ENCODE measurements at places on chromosomes 12 and 14. TPM values are rescaled to one million over a fixed set of nuclear protein-coding genes. Genes with fewer than 3 reads are reported as not detected.

GRCh38 chr14:64401949-64402348, 13.8 kb downstream of the MTHFD1 start:
- H3K36me3 ChIP-seq = no peaks in the 10 kb centered on the region
- H3K4me3 ChIP-seq = no peak overlapping the region
- no peak overlapping the region for H3K27ac ChIP-seq
- H3K4me1 ChIP-seq = peaks cover 3% of the 10 kb centered on the region

DNA sequence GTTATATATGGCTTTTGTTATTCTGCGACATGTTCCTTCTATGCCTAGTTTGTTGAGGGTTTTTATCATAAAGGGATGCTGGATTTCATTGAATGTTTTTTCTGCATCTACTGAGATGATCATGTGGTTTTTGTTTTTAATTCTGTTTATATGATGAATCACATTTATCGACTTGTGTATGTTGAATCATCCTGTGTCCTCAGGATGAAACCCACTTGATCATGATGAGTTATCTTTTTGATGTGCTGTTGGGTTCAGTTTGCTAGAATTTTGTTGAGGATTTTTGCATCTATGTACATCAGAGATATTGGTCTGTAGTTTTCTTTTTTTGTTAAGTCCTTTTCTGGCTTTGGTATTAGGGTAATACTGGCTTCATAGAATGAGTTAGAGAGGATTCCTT, 291.2 kb downstream of the AKAP6 start:
- no peak overlapping the region for H3K4me3 ChIP-seq
- H3K27me3 ChIP-seq = no peaks in the 10 kb centered on the region
- H3K36me3 ChIP-seq = no peaks in the 10 kb centered on the region
- no peak for DNase-seq

ARHGEF25 gene
- 20.0 TPM for total RNA-seq

DNA sequence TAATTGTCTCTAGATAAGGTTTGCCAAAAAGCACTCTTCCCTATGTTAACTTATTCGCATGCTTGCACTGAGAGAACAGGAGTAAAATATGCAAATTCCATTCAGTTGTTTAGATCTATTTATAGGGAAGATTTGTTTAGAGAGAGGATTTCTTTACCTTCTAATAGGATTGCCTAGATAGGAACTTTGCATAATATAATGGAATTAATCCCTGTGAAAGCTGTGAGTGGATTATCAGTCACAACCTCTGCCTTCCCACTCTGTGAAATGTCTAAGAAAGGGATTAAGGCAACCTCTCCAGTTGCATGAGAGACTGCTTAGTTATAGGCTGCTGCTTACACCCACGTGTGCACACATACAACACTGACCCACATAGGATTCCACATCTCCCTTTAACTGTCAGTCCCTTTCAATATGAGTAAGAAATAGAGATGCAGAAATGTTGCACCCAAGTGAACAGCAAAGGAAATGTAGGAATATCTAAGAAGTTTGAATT, 83.2 kb downstream of the ALG10B start:
- no peaks in the 10 kb centered on the region for H3K4me1 ChIP-seq
- H3K27ac ChIP-seq = no peak overlapping the region
- DNase-seq = no peak
- no peaks in the 10 kb centered on the region for H3K27me3 ChIP-seq

SIX6 gene
- not detected for total RNA-seq

DNA sequence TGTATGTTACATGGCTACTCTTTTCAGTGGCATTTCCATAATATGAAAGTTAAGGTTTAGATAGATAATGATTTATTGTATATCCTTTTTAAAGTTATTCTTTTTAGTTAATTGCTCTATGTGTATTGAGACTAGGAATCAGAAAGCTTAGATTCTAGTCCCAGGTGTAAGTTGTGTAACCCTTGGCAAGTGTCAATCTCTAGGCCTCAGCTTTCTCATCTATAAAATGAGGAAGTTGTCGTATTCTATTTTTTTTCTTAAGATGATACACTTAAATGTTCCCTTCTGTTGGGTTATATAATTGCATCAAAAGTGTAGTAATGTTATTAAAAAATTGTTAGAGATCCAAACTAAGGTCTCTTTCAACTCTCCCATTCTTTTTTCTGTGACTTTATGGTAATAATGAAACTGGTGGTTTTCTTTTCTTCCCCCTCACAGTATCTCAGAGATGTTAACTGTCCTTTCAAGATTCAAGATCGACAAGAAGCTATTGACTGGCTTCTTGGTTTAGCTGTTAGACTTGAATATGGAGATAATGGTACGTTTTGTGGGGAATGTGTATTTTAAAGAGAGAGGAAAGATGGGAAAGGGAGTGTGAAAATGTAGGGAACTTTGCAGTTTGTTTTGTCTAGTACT, 4.1 kb downstream of the RTRAF start:
- H3K27ac ChIP-seq = no peak overlapping the region
- no peak overlapping the region for H3K4me3 ChIP-seq
- peaks cover 6% of the 10 kb centered on the region for H3K4me1 ChIP-seq
- no peak for DNase-seq
- H3K27me3 ChIP-seq = no peaks in the 10 kb centered on the region
- H3K36me3 ChIP-seq = no peaks in the 10 kb centered on the region

GRCh38 chr12:43277651-43278540, 274.1 kb downstream of the ADAMTS20 start:
- peaks cover 3% of the 10 kb centered on the region for H3K4me1 ChIP-seq
- no peak overlapping the region for H3K27ac ChIP-seq
- no peak overlapping the region for H3K4me3 ChIP-seq
- H3K27me3 ChIP-seq = no peaks in the 10 kb centered on the region
- H3K36me3 ChIP-seq = no peaks in the 10 kb centered on the region
